ENCODE measurements at places on chromosomes 1 and 21.

DNA sequence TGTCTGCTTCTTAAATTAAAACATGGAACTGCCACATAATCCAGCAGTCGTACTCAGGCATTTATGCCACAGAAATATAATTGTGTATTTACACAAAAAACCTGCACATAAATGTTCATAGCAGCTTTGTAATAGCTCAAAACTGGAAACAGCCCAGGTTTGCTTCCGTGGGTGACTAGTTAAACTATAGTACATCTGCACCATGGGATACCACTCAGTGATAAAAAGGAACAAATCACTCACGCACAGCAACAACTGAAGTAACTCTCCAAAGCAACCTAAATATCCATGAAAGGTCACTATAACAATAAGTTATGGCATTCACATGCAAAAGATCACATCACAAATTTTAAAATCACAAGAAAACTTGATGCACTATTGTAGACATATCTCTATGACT is 64.4 kb downstream of the KCNT2 start:
- no peak for DNase-seq

GRCh38 chr1:154453161-154453560 is 48.0 kb downstream of the IL6R start:
- no peak for DNase-seq

DNA sequence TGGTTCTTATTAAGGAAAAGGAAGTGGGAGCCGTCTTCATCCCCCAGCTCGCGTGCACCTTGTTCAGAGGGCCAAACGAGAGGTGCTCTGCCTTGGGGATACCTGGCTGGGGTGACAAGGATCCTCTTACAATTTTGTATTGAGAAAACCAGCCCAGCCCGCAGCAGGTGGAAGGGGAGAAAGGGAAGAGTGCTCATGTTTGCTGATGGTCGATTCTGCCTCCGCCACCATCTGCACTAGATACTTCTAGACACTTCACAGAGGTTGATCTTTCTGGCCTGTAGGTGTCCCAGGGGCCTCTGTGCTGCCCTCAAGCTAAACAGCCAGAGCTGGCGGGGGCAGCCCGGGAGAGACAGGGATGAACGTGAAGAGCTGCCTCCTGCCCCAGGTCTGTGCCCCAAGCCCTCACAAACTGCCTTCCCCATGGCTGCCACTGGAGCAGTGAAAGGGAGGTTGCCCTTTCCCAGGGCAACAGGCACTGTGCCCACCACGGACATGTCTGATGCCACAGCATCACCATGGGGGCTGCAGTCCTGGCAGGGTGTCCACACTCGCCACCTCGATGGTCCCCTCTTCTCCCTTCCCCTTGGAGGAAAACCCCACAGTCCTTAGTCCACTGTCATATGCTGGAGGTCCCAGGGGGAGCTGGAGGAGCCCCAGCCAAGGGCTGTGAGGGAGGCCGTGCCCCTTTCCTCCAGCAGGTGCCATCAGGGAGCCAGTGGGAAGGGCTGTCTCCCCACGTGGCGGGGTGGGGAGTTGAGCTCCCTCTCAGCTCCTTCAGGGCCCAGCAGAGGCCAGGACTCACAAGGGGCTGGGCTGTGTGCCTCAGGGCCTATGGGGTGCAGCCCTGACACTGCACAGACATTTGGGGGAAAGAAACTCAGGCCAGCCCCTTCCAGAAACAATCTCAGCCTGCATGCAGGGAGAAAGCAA is 8.1 kb downstream of the ADPRS start:
- DNase-seq: no peak

GRCh38 chr1:40036574-40036973 is 4.0 kb upstream of the CAP1 start:
- DNase-seq: no peak

DNA sequence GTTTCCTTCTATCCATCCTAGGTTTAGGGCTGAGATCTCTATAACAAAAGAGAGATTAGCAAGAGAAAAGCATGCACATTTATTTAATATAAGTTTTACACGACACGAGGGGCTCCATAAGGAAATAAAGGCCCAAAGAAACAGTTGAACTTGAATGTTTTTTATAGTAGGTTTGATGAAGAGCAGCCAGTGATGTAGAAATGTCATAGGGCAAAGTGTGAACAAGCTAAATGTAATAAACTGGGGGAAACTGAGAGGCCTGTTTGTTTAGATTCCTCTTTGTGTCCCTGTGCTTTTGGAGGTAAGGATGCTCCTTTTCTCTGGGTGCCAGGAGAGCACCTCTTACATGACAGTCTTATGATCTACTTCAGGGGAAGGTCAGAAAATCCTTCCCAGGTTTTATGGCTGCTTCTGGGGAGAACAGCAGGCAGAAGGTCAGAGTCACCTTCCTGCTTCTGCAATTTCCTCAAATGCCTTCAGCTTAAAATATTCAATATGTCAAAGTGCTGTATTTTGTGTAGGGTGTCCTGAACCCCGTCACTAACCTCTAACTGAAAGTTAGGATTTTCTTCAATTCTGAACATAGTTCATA is 9.5 kb upstream of the HORMAD1 start:
- no peak for DNase-seq

All from HS-27A (cell line).